ENCODE measurements at places on chromosomes 12 and 14.

DNA sequence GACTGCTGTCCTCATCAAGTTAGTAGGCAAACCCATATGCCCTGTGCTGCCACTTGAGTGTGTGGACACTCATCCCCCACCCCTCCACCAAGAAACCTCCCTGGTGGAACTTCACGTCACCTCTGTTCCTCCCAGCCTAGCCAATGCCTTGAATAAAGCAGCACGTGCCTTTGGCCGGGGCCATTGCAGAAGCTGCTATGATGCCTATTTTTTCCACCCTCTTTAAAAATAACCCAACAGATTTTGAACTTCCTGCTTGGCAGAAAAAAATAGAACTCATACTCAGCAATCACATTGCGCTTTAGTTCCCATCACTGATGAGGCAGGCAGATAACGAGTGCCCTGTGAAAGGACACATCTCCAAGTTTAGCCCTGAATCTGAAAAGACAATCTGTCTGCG lies 23.1 kb upstream of the PWP1 start:
- no peak for DNase-seq

DNA sequence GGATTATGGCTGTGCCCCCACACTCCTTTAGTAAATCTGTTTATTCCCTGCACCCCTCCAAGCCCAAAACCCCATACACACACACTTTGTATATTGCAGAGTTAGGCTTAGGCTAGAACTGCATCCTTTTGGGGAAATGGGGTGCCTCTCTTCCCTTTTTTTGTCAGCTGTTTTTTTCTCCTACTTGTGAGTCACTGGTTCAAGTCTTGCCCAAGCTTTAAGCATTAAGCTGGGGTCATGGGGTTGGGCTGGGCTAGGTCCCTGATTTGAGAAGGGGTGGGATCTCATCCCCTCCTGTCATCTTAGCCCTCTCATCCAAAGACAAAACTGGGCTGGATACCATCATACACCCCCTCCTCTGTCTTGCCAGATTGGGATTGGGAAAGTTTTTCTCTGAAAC lies 1.6 kb downstream of the LRP1 start:
- no peak for DNase-seq

- DNase-seq = no peak
Measured at GRCh38 chr12:116878567-116879508, 2.4 kb downstream of the HRK start.

DNA sequence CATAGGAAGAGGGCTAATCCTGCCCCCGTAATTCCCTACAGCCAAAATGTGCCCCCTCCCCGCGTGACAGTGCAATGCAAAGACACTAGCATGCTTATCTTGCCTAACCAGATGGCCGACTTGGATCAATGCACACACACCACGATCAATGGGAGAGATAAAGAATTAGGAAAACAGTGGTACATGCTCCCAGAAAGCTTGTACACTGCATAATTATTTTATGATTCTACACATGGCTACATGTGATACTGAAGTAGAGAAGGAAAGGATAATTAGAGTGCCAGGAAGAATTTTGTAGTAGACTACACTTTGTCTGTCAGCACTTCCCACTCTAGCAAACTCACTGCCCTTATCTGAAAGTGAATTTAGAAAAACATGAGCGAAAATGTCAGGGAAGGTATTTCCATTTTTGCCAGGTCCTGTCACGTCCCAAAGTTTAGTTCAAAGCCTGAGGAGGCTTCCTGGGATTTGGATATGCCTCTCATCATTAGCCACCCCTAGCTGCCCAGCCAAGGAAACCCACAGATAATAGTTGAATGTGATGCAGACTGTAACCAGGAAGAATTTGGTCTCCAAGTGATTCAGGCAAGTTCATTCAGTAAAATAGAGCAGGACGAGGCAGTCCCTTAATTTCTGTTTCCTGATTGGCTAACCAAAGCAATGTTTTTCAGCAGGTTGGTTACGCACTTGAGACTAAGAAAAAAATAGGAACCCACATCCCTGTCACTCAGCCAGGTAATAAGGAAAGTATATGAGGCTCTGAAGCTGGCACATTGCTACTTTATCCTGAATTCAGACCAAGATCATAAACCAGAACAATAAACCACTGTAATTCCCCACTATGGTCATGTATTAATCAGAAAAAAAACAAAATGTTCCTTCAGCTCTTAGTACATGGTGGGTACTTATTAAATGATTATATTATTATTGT lies 199.6 kb upstream of the OTX2 start:
- DNase-seq = no peak

- DNase-seq = peak; percentile 76
Measured at GRCh38 chr12:6869049-6870021, 2.0 kb downstream of the TPI1 start.

- no peak for DNase-seq
Measured at GRCh38 chr12:59737725-59738463, 142.1 kb downstream of the SLC16A7 start.
